ENCODE measurements at places on chromosomes 7 and 10.

GRCh38 chr7:131525820-131526219, 30.6 kb downstream of the PODXL start:
- DNase-seq, result peak; percentile 38

GRCh38 chr10:75658036-75658435, 226.6 kb downstream of the LRMDA start:
- no peak for DNase-seq

GRCh38 chr10:33869028-33869427, 534.6 kb upstream of the NRP1 start:
- DNase-seq, result peak; percentile 29

DNA sequence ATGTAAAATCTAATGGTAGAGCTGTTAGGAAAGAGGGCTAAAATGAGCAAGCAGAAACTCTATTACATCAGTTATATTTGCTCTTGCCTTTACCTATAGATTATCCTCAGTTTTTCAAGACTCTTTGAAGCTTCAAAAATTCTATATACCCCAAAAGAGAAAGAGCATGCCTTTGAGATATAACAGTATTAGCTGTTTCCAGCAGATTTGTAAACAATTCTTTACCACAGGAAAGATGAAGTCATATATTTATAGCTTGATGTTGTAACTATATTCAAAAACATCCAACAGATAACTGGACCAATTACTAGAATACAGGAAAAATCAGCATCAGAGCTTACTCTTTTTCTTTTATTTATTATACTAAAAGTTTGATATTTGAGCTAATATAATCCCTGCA, 416.2 kb upstream of the TPK1 start:
- DNase-seq, result no peak

GRCh38 chr10:11473128-11473760, 138.2 kb downstream of the USP6NL start:
- no peak for DNase-seq

GRCh38 chr7:47100817-47101435, 481.0 kb downstream of the TNS3 start:
- peak; percentile 74 for DNase-seq

- no peak for DNase-seq
Observed at GRCh38 chr7:64192148-64192704, 14.8 kb upstream of the ZNF735 start.

GRCh38 chr7:30785786-30786185, 14.6 kb downstream of the MINDY4 start:
- no peak for DNase-seq

- no peak for DNase-seq
Observed at GRCh38 chr7:29956487-29956836, 33.1 kb downstream of the SCRN1 start.

DNA sequence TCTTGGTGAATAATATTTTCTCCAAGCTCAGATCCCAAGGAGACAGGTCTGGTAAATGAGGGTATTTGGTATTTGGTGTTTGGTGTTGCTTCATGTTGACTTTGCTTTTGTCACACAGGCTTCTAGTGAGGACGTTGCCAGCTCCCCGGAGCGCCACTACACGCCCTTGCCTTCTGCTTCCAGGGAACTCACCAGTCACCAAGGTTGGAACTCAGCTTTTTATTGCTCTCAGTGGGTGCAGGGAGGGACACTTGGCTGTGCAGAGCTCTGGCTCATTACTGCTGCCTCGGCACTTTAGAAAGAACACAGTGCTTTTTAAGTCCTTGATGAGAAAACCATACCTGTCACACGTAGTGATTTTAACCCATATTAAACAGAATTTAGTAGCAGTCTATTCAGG, 892.9 kb downstream of the LRMDA start:
- no peak for DNase-seq

- DNase-seq, result no peak
Observed at GRCh38 chr7:149104214-149104613, 13.7 kb upstream of the ZNF786 start.

GRCh38 chr7:95470452-95470851, 15.3 kb upstream of the ASB4 start:
- no peak for DNase-seq

DNA sequence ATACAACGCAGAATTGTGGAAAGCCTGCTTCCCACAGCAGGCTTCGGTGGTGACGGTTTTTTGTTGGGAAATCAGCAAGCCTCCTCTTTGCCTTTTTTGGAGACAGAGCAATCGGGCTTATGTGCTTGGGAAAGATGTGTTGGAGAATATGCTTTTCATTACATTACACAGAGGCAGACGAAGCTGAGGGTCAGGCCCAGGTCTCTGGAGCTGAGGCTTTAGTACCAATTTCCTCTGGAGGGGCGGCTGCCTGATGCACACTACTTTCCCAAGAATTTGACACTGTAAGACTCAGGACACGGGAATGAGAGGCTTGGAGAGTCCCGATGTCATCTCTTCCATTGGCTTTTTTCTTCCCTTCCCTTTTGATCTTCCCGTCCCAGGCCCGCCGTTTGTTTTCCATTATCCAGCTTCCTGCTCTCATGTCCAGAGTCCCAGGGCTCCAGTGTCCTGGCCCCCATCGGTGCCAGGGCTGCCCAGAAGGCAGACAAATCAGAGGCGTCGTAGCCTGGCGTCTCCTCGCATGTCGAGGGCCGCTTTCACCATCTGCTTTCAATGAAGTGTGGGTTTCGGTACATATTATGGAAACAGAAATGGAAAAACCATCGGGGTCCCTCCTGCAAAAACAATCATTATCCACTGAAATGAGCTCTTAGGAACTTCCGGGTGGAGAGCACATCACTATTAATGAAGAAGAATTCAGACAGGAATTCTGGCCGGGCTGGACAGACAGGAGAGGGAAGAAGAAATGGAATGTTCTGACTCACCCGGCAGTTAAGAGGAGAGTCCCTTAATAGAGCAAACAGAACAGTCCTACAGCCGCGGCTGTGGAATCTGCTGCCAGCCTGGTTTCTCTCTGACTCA, 123.0 kb upstream of the JCAD start:
- peak; percentile 99 for DNase-seq

- peak; percentile 29 for DNase-seq
Observed at GRCh38 chr7:65832281-65832680, 40.6 kb upstream of the VKORC1L1 start.
